Stimulated activated CD4-positive, alpha-beta T cell treated with anti-CD3 and anti-CD28 coated beads, Interleukin-12 subunit alpha, Interleukin-12 subunit beta, amount 100 ng/mL, for 24 hours (primary cell): ENCODE measurements at places on chromosomes 12 and 14.

GRCh38 chr14:65151609-65151956, 49.3 kb upstream of the MAX start:
- no peak for DNase-seq

DNA sequence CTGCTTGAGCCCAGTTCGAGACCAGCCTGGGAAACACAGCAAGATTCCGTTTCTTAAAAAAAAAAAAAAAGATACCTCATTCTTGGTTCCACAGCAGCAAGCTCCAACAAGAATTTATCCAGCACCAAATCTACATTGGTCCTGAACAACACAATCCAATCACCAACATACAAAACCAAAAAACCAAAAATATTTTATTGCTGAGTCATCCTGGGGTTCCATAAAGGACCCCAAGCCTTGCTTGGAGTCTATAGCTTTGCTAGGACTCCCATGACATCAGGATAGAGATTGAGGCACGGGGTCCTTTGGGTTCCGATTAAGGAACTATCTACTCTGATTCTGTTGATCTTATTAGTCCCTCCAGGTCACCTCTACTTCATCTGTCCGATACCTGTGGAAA, 7.7 kb downstream of the OSGEP start:
- DNase-seq: no peak

GRCh38 chr12:131530422-131530821, 180.5 kb upstream of the SFSWAP start:
- DNase-seq: no peak

DNA sequence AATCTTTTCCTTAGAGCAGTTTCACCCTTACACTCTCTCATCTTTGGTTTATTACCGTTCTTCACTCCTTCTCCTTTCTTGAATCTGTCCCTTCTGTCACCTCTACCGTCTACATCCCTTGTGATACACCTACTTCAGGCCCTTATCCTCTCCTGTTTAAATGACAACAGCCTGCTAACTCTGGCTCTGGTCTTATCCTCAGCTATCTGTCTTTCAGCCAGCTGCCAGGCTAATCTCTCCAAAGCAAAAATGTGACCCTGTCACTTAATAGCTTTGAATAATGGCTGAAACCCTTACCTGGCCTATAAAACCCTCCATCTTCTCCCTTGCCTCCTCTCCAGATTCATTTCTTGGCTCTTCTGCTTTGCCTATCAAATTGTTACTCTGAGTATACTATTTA, 32.3 kb downstream of the BEST3 start:
- DNase-seq: no peak

DNA sequence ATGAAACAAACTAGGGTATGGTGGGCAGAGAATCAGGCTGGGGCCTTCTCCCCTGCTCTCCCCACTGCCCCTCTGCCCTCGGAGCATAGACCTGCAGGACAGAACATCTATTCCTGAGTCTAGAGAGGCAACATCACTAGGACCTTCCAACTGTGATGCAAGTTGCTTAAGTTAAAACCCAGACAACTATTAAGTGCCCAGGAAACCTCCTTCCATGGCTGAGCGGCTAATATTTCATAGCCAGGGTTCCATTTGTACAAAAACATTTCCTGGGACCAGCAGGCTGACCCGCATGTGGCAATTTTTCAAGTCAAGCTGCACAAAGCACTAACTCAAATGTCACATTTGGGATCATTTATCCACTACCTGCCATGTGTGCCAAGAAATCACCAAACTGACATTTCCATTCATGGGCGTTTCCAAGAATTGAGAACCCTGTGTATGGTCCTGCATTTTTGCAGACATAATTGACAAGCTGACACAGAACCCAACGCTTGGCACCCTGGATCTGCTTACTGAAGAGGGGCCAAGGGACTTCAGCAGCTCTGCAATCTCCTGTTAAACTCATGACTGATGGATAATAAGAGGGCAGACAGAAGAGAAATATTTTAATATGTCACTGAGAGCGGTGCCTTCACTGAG, 32.7 kb downstream of the NT5DC3 start:
- no peak for DNase-seq

GRCh38 chr12:110109037-110109836, 14.9 kb upstream of the IFT81 start:
- no peak for DNase-seq

DNA sequence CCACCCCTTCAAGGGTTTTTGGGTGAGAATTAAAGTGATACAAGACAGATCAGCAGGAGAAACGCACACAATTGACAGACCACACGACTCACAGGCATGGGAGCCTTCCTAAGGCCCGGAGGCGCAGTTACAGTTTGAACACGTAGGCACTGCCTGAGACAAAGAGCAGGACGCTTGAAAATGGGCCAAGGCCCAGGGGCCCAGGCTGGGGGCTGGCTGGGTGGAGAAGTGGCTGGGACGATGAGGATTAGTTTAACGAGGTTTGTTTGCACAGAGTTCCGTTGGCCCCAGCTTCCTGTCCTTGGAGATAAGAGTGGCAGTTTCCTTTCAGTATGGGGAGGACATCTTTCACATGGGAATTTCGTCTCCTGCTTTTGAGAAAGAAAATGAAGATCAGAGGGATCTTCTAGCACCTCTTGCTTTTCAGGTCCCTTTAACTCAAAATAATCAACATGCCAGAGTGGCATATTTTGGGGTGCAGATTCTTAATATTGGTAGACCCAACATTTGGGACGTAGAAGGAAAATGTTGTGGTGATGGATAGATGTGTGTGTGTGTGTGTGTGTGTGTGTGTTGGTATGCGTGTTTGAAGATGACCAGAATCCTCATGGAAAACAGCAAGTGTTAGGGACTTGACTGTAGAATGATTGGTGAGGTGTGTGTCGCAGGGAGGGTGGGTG, 44.6 kb downstream of the DLK1 start:
- DNase-seq: no peak

DNA sequence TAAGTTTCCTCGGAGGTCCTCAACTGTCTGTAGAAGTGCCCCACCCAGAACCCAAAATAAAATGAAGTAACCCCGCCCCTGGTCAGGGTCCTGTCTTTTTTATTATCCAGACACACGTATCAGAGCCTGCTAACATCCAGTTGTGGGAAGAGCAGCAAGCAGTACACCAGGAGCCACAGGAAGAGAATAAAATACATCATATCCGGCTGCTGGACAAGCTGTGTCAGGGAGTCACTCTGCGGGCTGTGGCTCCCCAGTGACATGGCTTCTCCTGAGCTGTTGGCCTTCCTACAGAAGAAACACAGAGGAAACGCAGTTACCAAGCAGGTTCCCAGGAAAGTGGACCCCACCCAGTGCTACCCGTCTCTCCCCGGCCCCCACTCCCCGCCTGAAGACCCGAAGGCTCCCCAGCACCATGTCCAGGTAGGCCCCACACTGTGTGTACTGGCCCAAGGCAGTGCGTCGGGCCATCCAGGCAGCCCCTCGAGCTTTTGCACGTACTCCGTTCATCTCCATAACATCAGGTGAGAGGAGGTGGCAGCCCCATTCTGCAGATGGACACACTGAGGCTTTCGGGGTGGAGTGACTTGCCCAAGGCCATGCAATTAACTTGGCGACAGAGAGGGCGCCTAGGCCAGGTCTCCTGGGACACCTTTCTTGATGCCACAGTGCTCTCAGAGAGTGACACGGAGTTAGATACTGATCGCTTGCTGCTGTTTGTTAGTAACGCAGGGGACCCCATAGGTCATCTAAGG, 34.3 kb upstream of the DICER1 start:
- no peak for DNase-seq

DNA sequence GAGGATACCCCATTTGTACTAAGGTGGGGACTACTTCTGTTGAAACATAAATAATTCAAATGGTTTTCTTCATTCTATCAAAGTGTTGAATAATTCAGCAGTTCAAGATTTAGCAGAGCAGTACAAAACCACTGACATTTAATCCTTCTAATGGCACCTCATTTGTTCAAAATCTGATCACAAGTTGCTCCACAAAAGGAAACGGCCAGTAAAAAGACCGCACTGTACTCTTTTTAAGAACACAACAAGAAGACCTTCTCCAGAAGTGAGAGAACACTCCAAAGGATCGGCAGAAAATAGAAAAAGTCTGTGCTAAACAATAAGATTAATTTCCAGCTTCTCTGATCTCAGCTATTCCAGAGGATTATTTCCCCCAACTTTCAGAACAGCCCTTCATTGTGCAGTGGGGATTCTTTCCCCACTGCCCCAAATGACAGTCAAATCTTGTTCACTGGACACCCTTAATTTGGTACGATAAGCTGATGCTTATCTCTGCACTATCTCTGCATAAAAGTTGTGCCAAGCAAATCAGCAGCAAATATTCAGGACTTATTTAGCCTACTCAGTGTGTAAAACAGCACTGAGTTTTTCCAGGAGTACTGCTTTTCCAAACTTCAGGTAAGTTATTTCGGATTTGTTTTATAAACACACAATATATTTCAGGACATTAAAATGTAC, 5.2 kb downstream of the MPHOSPH9 start:
- no peak for DNase-seq

- DNase-seq: no peak
Measured at GRCh38 chr12:78293059-78293686, 462.5 kb downstream of the NAV3 start.

DNA sequence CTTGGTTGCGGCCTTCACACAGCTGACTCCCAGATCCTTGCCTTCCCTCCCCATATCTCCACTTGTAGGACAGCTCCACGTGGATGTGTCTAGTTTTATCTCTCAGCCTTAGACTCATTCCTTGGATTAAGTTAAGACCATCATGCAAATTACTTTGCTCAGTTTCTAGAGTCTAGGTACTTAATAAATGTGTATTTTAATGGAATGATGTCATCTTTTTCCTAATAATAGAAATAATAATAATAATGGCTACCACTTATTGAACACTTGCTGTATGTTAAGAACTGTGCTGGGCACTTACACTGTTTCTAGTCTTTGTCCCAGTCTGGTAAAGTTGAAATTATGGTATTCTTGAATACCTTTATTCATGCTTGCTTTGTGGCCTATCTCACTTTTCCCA, 37.5 kb downstream of the FBXW8 start:
- no peak for DNase-seq

DNA sequence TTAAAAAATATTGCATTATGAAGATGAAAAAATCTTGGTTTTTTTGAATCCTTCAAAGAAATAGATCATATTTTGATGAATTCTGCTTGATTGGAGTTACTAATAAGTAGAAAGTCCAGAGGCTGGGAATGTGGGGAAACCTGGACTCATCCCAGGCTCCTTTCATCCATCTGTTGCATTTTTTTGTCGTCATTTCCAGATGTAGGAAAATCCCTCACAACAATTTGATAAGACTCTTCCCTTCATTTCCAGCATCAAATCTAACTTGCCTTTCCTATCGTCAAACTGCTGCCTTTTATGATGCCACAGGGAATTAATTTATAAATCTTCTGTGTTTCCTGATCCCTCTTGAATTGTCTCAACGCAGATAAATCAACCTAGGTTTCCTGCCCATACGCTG, 211.6 kb downstream of the FBXL14 start:
- no peak for DNase-seq

DNA sequence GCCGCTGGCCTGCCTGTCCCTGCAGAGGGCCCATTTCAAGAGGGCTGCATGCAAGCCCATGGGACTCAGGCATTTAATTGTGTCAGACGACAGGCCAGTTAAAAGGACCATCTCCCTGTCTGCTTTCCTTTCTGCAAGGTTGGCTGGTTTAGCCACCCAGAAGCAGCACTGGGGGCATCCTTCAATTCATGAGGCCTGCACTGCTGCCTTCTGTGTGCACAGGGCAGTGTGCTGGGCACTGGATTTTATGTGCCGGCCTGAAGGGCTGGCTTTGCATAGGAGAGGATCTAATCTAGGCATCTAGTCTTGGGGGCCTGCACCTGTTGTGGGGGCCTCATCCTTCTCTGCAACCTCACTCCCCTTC, 114.1 kb upstream of the FKBP4 start:
- no peak for DNase-seq

DNA sequence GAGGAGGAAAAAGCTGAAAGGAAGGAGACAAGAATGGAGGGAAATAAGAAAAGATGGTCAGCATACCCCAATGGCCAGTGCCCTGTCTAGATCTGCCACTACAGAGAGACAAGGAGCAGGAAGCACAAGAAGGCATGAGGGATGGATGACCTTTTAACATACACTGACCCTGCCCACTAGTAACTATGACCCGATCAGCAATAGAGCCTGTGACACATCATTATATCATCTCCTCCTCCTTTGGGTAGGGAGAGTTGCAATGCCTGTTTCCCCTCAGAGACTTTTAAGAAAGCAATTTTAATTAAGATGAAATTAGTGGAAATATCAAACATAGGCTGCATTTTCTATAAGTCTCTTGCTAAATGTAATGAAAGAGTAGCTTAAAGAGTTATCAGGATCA, 4.7 kb upstream of the SLC2A13 start:
- no peak for DNase-seq

GRCh38 chr14:63752449-63753169, 24.7 kb upstream of the SGPP1 start:
- no peak for DNase-seq

GRCh38 chr12:48183091-48183875, at the start of gene CCDC184:
CCDC184 (plus strand) TSS chr12:48183644; CDS start chr12:48184123, 479 bp downstream.
- peak; percentile 44 for DNase-seq

DNA sequence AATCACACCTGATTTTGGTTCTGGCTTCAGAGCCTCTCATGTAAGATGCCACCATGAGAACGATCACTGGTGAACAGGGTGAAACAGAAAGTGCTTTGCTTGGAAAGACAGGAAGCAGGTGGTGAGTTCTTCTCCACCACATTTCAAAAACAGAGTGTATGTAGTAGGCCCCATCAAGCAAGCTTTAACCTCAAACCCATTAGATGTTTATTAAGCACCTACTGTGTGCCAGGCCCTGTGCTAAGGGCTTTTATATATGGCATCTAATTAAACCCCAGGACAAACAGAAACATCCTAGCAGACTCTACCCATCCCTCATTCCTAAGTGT, 47.8 kb upstream of the MED13L start:
- DNase-seq: no peak

DNA sequence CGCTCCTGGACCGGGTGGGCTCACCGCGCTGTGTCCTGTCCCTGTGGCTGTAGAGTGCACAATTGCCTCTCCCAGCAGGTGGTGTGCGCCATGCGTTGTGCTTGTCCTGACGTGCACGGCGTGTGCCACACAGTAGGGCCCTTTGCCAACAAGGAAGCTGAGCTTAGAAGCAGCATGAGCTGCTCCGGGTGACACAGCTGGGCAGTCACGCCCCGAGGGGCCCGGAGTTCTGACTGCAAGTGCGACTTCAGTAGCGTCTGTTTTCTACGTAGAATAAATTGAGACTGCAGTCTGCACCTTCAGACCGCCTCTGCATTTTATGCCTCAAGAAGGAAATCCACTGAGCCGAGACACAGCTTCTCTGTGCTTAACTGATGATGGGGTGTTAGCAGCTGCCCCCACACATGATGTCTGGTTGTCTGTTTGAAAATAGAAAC, 81.6 kb downstream of the ADGRD1 start:
- DNase-seq: no peak

- DNase-seq: no peak
Measured at GRCh38 chr12:40229690-40230651, 5.2 kb downstream of the LRRK2 start.

DNA sequence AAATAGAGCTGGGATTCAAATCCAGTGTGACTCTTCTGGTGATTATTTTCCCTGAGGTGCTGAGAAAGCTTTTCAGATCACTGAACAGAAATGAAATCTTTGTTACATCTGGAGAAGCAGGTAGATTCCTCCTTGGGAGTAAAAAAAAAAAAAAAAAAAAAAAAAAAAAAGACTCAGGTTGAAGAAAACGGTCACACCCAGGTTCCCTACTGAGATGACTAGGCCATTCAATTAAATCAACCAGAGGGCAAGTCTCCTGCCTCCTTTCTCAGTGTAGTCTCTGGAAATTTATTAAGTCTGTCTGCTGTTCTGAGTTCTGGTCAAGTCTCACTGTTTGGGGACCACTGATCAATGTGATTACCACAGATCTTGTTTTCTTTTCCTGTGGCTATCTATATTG, 24.0 kb downstream of the ARG2 start:
- DNase-seq: no peak

- DNase-seq: no peak
Measured at GRCh38 chr12:119673634-119674033, 5.7 kb downstream of the PRKAB1 start.
